NCI-H1417 treated with DMSO at 0.1 percent for 48 hours (cell line): ENCODE measurements at places on chromosomes 2 and 18.
A peak's percentile ranks its signal among the peaks of the same experiment; 100 is the strongest.

GRCh38 chr2:83238111-83238510 is 1221.0 kb downstream of the SUCLG1 start:
- DNase-seq = no peak

DNA sequence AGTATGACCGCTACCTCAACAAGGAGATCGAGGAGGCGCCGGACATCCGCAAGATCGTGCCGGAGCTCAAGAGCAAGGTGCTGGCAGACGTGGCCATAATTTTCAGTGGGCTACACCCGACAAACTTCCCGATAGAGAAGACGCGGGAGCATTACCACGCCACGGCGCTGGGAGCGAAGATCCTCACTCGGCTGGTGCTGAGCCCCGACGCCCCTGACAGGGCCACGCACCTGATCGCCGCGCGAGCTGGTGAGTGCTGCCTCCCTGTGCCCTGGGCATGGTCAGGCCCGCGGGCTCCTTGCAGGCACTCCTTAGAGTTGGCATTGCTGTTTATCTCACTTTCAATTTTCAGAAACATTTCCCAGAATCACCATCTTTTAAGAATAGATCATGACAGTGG is 35.7 kb downstream of the CTDP1 start:
- DNase-seq = no peak

DNA sequence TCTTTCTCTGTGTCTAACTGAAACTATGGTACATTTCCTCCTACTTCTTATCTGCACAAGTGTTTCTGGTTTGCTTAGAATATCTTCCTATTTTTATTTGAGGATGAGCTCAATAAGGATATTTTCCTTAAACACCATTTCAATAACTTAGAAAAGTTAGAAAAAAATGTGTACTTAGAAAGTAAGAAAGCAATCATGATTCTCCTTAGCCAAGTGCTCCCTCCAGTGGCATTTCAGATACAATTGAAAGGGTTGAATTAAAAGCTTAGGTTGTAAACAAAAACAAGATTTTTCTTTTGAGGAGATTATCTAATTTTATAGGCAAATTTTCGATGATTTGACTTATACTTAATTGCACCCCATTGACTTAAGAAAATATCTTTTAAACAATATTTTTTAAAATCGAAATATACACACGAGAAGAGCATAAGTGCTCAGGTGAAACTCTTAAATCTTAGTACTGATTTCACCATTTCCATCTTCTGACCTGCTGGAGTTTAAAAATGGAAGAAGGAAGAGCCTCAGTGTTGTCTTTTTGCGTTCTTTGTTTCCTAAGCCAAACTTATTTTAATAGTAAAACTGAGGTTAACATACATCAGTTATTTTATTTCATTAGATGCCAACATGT is 26.9 kb downstream of the C18orf63 start:
- peak; percentile 37 for DNase-seq

DNA sequence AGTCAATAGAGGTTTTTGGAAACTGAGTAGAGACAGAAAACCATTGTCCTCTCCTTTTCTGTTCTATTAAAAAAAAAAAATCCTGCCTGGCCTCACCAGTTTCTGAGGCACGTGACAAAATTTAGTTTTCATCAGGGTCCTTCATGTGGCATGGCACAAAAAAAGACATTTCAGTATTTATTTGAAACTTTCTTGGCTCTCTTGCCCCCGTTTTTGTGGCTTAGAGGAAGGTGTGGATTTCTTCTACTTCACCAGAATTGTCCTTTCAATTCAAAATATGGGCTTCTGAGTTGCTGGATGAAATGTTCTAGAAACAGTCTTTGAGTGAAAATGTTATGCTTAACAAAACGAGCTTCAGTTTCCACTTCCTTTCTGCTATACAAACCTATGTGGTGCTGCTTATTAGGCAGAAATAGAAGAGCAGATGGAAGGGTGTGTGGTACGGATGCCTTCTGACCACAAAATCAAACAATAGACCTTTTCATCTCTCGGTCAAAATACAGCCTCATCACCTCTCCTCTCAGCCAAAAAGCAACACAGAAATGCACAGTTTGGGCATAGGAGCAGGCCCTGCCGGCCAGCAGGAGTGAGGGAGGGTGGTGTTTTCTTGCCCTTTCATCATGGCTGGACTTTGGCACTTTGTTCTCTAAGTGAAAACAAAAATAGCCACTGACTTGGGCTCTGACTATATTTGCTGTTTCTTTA is 89.2 kb downstream of the SH3RF3 start:
- DNase-seq = no peak

GRCh38 chr2:191666226-191666625 is 11.7 kb upstream of the NABP1 start:
- DNase-seq = no peak
